Left colon (tissue), 2 donors: ENCODE measurements at places on chromosomes 3 and 15. TPM values are rescaled to one million over a fixed set of nuclear protein-coding genes. Genes with fewer than 3 reads are reported as not detected.

GOLGA6B gene
- total RNA-seq = not detected

GHSR gene
- not detected for total RNA-seq

PXK gene
- 12.6 TPM for total RNA-seq

MEF2A gene
- total RNA-seq = 40.5 TPM

- no peak for DNase-seq
These were observed 2.4 kb downstream of the PLXNA1 start for GRCh38 chr3:126985132-126985985.

- peak; percentile 71 for DNase-seq
These were observed 24.6 kb upstream of the CORO2B start for GRCh38 chr15:68553994-68554720.

GRCh38 chr3:8887435-8888300, 75.6 kb downstream of the RAD18 start:
- DNase-seq = no peak

GRCh38 chr3:53186726-53187125, 25.7 kb downstream of the PRKCD start:
- DNase-seq = no peak

DNA sequence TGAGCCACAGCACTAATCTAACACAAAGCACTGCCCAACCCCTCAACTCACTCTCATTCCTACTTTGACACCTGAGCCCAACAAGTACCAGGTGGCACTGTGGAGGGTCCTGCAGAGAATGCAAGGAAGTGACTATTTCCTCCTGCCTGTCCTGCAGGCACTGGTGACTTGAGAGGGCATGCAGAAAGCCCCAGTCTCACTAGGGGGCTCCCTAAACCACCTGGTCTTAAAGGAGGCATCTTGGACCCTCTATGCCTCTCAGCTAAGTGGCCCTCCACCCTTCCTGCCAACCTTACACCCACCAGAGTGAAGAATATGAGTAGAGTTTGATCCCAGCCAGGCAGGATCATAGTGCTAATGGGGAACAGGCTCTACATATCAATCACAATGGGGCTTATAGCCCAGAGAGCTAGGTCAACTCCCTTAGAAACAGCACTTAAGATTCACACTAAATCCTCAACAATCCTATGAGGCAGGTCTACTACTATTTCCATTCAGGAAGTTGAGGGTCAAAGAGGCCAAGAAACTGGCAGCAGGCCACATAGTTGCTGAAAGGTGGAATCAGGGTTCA, 15.2 kb downstream of the TRAIP start:
- no peak for DNase-seq

DNA sequence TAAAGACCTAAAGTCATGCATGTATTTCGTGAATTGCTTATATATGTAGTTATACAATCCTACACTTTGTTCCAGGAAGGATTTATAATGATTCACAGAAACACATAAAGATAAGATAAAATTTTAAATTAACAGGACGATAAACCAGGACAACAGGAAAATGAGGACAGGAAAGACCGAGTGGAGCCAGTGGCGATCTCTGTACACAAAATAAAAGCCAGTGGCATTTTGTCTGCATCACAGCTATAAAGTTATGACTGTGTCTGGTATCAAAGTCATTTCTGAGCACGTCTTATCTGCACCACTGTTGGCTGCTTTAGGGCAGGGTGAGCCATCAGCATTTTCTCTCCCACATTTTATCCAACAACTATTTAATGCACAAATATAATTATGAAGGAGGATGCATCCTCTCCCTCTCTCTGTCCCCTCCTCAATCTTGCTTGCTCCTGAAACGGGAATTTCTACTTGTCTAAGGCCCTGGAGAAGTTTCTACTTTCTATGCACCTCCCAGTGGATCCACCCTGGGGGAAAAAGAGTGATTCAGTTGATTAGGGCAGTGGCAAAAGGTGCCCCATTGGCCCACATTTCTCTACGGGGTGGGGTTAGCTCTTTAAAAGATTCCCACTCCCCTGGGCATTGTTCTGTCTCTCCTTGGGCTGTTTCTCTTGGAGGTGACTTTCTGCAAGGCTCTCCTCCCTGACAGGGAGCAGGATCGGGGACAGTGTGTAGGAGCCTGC, 159.4 kb upstream of the UBE2E1 start:
- no peak for DNase-seq

DNA sequence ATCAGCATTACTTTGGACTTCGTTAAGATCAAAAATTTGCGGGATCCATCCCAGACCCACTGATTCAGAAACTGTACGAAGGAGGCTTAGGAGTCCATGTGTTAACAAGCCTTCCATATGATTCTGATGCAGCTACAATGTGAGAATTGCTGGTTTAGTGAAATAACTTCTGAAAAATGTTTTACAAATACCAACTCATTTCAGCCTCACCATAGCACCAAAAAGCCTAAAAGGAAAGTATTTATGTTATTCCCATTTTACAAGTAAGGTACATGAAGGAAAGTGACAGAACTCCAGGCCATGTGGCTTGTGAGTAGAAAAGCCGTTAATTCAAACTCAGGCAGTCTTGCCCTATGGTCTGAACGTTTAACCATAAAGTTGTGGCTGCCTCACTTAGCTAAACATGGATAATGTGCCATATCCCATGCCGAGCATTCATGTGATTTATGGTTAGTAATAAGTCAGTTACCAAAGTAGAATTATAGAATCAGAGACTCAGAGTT, 1.5 kb upstream of the IGSF10 start:
- no peak for DNase-seq

DNA sequence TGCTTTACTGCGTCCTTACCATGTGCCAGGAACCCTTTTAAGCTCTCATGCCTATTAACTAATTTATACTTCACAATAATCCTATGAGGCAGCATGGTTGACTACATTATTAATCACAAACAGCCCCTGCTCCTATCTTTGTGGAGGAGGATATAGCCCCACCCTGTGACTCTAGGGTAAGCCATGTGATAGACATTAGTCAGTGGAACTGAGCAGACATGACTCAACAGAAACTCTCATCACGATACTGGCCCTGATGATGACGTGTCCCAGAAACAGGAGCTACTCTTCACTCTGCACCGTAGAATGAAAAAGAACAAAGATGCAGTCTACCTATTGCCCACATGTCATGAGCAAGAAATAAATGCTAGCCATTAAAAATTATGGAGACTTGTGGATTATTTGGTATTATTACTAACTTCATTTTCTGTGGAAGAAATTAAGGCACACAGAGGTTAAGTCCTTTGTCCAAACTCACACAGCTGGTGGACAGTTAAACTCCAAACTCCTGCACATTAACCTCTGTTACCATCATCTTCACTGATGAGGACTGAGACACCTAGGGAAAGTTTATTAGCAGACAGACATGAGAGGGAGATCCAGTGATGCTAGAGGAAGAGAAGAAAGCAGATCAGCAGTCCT, 51.2 kb downstream of the CFAP20DC start:
- no peak for DNase-seq

DNA sequence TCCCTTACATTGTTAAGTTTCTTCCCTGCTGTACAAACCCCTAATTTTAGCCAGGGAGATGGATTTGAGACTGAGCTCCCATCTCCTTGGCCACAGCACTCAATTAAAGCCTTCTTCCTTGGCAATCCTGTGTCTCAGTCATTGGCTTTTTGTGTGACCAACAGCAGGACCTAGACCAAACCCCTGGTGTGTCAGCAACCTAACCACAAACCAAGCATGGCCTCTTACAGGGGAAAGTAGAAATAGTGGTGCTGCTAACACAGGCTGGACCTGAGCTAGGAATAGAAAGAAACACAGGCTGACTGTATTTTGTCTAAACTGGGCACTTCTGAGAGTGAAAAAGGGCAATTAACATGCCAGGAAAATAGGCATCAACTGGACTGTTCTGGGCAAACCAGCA, 37.9 kb downstream of the PPCDC start:
- no peak for DNase-seq

DNA sequence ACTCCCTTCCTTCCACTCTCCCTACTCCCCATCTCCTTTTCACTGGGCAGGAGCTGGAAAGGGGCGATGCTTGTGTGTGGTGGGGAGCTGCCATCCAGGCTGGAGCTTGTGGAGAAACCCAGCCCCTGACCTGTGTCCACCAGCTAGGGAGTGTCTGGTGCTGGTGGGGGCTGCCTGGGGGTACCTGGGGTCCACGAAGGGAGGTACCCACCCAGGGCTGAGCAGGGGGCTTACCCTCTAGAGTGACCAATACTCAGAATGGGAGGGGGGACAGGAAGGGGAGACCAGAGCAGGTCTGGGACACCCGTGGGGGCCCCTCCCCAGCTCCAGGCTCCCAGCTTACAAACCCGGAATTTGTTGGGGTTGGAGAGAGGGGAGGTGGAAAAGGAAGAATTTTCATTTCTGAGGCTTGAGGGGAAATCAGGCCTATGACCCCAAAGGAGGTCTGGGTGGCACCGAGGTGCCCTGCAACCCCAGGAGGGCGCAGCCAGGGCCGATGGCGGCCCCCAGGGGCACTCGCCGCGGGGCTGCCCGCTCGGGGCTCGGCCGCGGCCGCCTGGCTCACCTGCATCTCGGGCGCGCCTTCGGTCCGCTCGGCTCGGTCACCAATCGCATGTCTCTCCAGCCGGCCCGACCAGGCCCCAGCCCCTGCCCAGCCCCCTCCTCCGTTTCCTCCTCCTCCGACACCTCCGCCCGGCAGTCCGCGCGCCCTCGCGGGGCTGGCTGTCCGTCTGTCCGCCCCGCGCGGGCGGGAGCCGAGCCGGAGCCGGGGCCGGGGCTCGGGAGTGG, 773 bp downstream of the LINGO1 start:
- DNase-seq = no peak

DNA sequence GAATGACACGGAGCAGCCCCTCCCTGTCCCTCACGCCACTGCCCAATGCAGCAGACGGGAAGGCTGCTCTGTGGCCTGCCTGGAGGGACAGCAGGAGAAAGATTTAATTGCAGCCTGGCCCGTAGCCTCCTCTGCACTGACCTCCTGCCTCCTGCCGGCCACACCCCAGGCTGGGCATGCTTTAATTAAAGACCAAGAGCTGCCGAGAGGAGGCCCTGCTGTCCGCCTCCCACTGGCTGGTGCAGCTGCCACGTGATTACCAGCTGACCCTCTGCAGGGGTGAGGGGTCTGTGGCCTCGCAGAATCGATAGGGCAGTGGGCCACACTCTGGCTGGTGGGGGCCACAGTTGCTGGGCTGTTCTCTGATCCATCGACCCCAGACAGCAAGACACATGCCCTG, 100.2 kb upstream of the PRR23E start:
- DNase-seq = no peak

DNA sequence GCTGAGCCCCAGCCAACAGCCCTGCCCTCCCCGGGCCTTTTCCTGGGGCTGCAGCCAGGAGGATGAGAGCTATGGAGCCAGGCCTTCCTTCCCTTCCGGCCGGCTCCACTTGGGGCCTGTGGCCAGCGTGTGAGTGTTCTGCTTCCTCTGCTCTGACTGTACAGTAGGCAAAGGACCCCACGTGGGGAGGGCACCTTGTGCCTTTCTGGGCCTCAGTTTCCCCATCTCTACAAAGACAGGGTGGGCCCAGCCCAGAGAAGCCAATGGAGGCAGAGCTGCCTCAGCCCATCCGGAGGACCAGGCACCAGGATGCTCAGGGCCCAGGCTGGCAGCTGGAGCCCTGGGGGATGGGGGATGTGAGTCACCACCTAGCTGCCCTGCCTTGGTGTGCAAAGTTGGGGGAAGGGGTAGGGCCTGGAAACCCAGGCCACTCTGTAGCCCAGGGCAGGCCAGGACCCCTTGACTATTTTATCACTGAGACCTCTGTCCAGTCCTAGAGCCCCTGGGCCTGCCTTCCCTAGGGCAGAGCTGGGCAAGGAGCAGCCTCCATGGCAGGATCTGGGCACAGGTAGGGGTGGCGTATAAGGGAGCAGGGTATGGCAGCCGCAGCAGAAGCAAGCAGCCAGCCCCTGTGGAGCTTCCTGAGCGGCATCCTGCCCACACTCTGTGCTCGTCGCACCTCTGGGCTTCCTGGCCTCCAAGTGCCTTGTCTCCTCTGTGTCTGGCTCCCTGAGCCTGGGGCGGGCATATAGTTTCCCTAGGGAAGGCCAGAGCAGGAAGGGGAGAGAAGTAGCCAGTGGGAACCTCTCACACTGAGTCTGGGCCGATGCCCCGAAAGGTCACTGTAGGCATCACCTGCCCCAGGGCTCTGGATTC, 1.8 kb downstream of the PSTPIP1 start:
- DNase-seq = no peak

- no peak for DNase-seq
These were observed 10.9 kb upstream of the FAM107A start for GRCh38 chr3:58588030-58588614.

GRCh38 chr3:193052354-193053045, 134.8 kb upstream of the MB21D2 start:
- DNase-seq = no peak
